ENCODE measurements at places on chromosomes 1 and 21. TPM values are rescaled to one million over a fixed set of nuclear protein-coding genes. Genes with fewer than 3 reads are reported as not detected.

GRCh38 chr1:3329640-3330281 lies 124.7 kb upstream of the ARHGEF16 start:
- no peak for DNase-seq

DNA sequence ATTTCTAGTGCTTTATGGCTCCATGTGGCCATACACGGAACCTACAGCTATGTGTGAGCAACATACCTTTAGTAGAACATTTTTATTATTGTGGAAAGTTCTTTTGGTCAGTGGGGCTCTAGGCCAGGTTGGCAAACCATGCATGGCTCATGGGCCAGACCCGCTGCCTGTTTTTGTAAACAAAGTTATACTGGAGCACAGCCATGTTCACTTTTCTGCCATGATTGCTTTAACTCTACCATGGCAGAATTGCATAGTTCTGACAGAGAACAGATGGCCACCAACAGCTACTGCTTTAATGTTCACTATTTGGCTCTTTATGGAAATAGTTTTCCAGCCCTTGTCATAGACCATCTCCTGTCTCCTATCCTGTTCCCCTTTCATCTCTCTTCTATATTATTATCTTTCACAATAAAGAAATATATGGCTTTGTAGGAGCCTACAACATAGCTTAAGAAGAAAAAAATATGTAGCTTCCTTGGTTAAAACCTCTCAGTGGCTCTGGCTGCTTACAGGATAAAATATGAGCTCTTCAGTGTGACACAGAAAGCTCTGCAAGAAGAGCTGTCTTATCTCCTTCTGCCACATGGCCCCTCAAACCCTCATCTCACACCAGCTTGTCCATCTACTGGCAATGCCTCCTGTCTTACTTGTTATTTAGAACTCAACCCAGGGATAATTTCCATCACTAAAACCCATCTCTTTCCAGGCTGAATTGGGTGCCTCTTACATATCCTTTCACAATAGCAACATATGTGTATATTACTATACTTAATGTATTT lies 54.6 kb upstream of the RWDD3 start:
- no peak for DNase-seq

DNA sequence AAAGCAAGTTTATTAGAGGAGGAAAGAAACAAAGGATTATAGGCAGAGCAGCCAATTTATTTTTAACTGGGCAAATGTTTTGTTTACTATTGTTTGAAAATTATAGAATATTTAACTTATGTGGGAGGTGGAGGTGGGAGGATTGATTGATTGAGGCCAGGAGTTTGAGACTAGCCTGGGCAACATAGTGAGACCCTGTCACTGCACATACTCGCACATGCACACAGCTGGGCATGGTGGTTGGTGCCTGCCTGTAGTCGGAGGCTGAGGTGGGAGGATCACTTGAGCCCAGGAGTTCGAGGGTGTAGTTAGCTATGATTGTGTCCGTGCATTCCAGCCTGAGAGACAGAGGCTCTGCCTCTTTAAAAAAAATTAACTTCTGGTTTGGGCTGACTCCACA lies 6.7 kb downstream of the MAN1A2 start:
- DNase-seq, result no peak

DNA sequence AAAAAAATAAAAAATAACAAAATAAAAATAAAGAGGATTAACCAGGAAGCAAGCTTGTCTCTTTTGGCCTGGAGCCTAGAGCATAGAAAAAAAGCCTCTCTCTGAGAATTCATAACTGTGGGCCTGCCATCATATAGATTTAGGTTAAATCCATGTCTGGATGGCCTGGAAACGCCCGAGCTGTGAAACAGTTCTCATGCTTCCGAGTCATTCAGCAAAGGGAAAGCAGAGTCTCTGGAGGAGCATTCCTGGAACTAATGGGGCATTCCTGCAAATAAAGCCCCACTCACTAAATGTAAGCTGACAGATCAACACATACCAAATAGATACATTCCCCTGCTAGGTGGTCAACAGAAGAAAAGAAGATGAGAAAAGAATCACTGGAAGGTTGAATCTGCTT lies 75.8 kb upstream of the GNG4 start:
- DNase-seq, result no peak

- peak; percentile 96 for DNase-seq
Measured at GRCh38 chr1:179881642-179882252, 338 bp upstream of the TOR1AIP1 start.

DNA sequence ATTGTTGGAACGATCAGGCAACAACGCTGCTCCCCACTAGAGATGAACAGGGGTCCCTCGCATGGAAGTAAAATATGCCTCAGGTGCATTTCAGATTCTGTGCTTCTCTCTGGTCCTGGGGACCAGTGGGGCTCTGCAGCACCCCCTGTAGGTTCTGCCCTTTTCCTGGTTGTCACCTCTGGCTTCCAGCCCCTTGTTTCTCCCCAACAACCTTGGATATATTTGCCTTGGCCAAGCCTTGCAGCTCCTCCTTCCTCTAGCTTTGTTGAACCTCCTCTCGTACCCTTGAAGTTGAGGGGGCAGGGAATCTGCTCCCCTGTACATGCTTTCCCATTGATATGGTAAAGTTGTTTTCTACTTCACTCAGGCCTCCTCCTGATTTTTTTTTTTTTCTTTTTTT lies 5.4 kb upstream of the RGSL1 start:
- no peak for DNase-seq

GRCh38 chr1:86714561-86715244 lies 10.3 kb downstream of the SH3GLB1 start:
- DNase-seq, result no peak

Gene IFI44L
- total RNA-seq, result 12.5 TPM

Gene GJB3
- not detected for total RNA-seq

Gene ADCY10
- not detected for total RNA-seq

Gene TSTD1
- 46.3 TPM for total RNA-seq

Gene ESRRG
- total RNA-seq, result 8.4 TPM

Gene IGSF3
- total RNA-seq, result 4.8 TPM
